ENCODE measurements at places on chromosomes 1 and 21. TPM values are rescaled to one million over a fixed set of nuclear protein-coding genes. Genes with fewer than 3 reads are reported as not detected.

The SPATA21 gene
- 0.17 TPM for total RNA-seq

The PROK1 gene
- total RNA-seq = not detected

The SUCO gene
- total RNA-seq = 26.6 TPM

The MPL gene
- total RNA-seq = not detected

The GOLPH3L gene
- 33.0 TPM for total RNA-seq

The CCDC17 gene
- 2.2 TPM for total RNA-seq

Data from motor neuron (in vitro differentiated cells).